ENCODE measurements at places on chromosomes 4 and X.

GRCh38 chr4:25446611-25447010 lies 69.5 kb downstream of the ANAPC4 start:
- H3K36me3 ChIP-seq, result no peaks in the 10 kb centered on the region
- H3K27ac ChIP-seq, result no peak overlapping the region
- no peaks in the 10 kb centered on the region for H3K4me1 ChIP-seq
- DNase-seq, result no peak

DNA sequence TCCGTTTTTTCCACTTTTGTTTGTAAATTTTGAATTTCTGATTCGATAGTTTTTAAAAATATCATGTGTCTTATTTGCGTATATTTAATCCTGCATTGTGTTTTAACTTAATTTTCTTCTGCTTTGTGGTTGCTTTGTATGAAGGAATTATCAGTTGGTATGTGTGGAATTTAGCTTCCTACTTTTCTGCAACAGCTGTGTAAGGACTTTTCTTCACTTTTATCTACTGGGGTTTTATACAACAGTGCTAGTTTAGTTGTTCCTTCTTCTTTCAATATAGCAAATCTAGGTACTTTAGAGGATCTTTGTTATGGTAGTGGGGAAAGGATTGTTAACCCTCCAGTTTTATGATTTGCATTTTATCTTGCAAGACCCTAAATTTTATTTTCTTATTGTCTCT lies 410.3 kb downstream of the CCSER1 start:
- no peak for DNase-seq
- H3K4me1 ChIP-seq, result peaks cover 6% of the 10 kb centered on the region
- H3K4me3 ChIP-seq, result no peak overlapping the region
- H3K27ac ChIP-seq, result no peak overlapping the region

- no peaks in the 10 kb centered on the region for H3K4me1 ChIP-seq
- H3K27ac ChIP-seq, result no peak overlapping the region
Observed at GRCh38 chr4:23882976-23883531, 6.8 kb downstream of the PPARGC1A start.

DNA sequence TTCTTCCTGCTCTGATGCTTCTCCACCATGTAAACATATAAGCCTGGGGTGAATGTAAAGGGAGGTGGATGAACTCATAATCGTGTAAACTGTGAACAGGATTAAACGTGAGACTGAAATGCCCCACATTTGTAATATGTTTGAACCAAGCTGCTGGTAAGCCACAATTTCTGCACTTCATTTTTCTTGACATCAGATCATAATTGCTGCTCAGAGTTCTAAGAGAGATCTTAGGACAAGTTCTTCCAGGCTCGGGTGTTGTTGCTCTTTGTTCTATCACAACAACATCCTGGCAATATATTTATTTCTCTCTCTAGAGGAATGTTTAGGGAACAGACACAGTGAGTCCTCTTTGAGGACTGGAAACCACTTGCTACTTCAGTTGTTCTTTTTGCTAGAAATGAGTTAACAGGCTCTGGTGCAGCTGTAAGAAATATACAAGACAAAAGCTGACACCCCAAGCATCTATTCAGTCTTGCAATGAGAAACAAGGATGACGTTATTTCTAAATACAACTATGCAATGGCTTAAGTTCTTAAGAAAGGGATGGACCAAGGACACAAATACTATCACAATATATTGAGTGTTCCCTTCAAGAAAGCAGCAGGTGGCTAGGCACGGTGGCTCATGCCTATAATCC lies 59.6 kb downstream of the LNX1 start:
- no peak overlapping the region for H3K27ac ChIP-seq
- H3K4me3 ChIP-seq, result no peak overlapping the region
- H3K27me3 ChIP-seq, result peaks cover 11% of the 10 kb centered on the region
- no peak for DNase-seq
- no peaks in the 10 kb centered on the region for H3K36me3 ChIP-seq

DNA sequence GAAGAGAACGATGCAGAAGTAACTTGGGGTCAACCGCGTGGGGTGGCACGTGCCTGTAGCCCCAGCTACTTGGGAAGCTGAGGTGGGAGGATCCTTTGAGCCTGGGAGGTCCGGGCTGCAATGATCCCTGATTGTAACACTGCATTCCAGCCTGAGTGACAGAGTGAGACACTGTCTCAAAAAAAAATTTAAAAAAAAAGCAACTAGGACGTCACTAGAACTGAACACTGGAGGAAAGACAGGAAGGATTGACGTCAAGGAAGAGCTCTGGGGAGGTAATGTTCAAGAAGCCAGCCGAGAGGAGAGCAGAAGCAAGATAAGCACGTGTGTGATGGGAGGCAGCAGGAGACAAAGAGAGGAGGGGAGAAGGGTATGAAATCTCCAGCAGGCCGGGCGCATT lies 28.7 kb downstream of the S100G start:
- no peaks in the 10 kb centered on the region for H3K4me1 ChIP-seq
- H3K27me3 ChIP-seq, result no peaks in the 10 kb centered on the region
- H3K4me3 ChIP-seq, result no peak overlapping the region
- peaks cover 12% of the 10 kb centered on the region for H3K36me3 ChIP-seq
- DNase-seq, result no peak

DNA sequence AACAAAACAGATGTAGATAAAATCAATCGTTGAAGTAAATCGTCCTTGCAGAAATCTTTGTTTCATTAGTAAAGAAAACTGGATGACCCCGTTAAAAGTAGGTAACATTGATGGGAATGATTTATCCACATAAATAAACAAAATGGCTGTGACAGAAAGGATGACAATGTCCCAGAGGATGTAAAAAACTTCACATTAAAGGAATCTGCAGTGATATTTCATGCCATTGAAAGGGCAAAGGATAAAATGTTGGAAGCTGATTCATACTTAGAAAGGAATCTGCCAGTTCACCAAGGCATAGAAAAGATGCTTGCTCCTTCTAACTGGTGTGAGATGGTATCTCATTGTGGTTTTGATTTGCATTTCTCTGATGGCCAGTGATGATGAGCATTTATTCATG lies 24.2 kb upstream of the EPGN start:
- no peaks in the 10 kb centered on the region for H3K4me1 ChIP-seq
- no peak overlapping the region for H3K4me3 ChIP-seq
- H3K27ac ChIP-seq, result no peak overlapping the region
- no peak for DNase-seq
- no peaks in the 10 kb centered on the region for H3K27me3 ChIP-seq
- H3K36me3 ChIP-seq, result peaks cover 5% of the 10 kb centered on the region

GRCh38 chr4:71609167-71609566 lies 174.7 kb downstream of the GC start:
- H3K36me3 ChIP-seq, result no peaks in the 10 kb centered on the region
- no peak overlapping the region for H3K4me3 ChIP-seq
- DNase-seq, result no peak

DNA sequence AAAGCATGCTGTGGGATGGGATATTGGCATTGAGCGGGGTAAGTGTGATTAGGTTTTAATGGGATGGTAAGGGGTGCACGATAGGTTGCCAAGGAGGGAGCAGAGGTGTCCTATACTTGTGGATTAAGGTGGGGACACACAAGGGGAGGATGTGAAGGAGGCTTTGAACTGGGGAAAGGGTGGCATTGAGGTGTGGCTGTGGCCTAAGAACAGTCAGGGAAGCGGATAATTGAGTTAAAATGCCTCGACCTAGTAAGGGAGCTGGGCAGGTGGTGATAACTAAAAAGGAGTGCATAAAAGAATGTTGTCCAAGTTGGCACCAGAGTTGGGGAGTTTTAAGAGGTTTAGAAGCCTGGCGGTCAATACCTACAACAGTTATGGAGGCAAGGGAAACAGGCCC lies 17.5 kb downstream of the KLKB1 start:
- H3K36me3 ChIP-seq, result peaks cover 6% of the 10 kb centered on the region
- H3K27ac ChIP-seq, result no peak overlapping the region
- peaks cover 3% of the 10 kb centered on the region for H3K27me3 ChIP-seq
- no peak overlapping the region for H3K4me3 ChIP-seq
- no peaks in the 10 kb centered on the region for H3K4me1 ChIP-seq
- no peak for DNase-seq

DNA sequence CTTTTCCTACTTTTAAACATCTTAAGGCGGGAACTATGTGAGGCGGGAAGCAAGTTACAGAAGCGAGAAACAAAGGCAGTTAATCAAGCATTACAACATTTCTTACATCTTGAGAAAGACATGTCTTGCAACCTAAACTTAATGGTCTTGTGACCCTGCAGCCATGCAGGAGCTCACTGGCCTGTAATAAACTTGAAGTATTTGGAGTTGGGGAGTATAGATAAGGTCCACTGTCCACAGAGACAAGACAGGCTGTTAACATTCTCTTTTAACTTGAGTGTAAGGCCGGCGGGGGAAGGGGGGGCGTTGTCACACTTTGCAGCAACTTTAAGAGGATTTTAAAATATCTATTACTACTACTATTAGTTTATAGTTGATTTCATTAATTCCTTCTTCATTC lies 10.3 kb upstream of the UGT8 start:
- no peaks in the 10 kb centered on the region for H3K36me3 ChIP-seq
- H3K4me1 ChIP-seq, result no peaks in the 10 kb centered on the region
- no peak for DNase-seq
- peaks cover under 1% of the 10 kb centered on the region for H3K27me3 ChIP-seq
- no peak overlapping the region for H3K27ac ChIP-seq

DNA sequence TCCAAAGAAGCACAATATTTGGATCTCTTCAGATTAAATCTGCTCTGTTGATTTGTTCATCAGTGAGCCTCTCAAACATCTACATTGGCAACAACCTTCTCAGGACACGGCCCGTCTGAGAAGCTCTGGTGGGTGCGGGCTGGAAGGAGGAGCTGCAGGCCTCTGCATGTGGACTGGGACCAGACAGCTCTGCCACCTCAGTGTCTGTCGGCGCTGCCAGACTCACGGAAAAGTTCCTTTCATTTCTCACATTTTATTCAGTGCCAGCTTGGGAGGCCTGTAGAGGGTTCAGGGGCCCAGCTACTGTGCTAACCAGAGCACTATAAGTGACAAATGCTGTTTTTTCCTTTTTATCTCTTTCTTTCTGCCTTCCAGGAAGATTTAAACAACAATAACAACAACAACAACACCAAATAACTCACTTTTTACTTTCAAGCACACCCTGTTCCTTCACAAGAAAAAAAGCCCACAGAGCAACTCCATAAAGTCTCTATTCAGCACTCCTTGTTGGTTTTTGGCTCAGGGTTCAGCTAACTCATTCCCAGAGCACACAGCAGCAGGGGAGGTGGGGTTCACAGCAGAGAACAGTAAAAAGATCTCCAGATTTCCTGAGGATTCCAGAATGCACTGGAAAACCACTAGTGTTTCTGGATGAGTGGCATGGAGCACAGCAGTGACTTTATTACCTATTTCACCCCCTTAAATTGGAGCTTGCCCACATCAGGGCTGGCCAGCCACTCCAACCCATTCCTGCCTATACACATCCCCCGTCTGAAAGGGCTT lies 23.2 kb upstream of the HOPX start:
- no peak for DNase-seq
- H3K4me1 ChIP-seq, result peaks cover 3% of the 10 kb centered on the region
- no peak overlapping the region for H3K4me3 ChIP-seq
- H3K27ac ChIP-seq, result no peak overlapping the region
- H3K36me3 ChIP-seq, result no peaks in the 10 kb centered on the region
- peaks cover 5% of the 10 kb centered on the region for H3K27me3 ChIP-seq

DNA sequence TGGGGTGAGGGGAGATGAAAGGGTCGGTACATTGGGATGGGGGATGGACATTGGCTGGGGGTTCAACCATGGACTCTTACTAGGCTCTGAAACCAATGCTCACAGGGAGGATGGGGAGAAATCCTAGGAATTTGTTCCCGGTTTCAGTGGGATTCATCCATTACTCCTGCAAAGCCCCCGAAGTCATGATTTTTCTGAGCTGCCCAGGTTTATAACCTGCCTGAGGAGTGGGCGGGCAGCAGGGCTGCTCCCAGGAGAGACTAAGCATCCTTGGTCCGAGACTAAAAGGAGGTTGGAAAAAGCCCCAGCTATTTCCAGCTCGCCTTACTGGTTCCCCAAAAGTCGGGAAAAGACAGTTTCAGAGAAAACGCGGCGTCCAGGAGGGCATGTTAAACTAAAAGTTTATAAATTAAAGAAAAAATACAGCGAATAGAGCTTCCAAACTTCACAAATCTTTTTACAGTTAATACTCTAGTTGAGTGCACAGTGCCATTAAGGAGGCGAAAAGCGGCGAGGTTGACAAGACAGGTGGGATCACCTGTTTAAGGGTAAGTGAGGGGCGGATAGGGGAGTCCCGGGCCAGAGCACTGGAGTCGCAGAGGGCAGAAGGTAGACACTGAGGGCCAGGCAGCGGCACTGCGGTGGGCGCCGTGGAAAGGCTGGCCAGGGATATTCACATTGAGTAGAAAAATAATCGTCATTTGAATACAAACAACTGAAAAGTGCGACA lies 3.7 kb downstream of the NKX3-2 start:
- H3K27me3 ChIP-seq, result peaks cover 30% of the 10 kb centered on the region
- H3K4me1 ChIP-seq, result peaks cover 8% of the 10 kb centered on the region
- no peak overlapping the region for H3K4me3 ChIP-seq
- H3K36me3 ChIP-seq, result peaks cover 2% of the 10 kb centered on the region
- no peak for DNase-seq

GRCh38 chrX:107541244-107541643 lies 87.1 kb upstream of the PRPS1 start:
- no peak for DNase-seq
- H3K4me3 ChIP-seq, result no peak overlapping the region
- no peak overlapping the region for H3K27ac ChIP-seq

DNA sequence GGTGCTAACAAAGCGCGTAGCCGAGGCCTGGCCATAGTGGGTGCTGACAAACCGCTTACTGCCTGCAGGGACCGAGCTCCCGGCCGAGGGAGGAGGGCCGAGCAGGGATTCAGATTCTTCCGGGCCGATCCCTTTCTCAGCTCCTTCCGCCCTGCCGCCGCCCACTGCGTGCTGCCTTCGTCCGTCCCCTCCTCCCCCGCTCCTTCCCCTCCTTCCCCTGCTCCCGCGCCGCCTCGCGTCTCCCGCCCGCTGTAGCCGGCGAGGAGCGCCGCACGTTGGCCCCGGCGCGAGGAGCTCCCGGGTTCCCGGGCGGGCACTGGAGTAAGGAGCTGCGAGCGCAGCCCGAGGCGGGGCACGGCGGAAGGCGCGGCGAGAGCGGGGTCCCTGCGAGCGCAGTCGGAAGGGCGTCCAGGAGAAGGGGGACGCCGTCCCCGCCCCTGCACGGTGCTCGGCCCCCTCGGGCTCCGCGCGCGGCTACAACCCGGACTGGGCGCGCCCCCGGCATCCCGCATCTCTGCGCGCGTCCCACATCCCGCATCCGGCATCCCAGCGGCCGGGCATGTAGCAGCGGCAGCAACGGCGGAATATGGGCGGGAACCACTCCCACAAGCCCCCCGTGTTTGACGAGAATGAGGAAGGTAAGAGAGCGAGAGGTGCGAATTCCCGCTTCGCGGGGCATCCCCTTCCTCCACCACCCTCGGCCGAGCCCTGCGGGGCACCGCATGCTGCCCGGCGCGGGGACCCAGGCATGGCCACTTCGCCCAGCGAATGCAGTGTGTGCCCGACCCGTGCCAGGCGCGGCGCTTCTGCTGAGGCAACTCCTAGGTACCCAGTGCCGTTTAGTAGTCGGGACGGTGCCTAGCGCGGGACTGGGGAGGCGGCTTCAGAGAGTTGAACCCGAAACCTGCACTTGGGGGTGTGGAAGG lies at the start of gene STK32B:
Gene STK32B (plus strand): TSS at position 203 of the 926 bp plus-strand sequence.
- H3K4me3 ChIP-seq, result peak within 1 kb of the TSS; percentile 68
- H3K4me1 ChIP-seq, result peaks cover 5% of the 10 kb centered on the region
- peaks cover 21% of the 10 kb centered on the region for H3K27me3 ChIP-seq
- DNase-seq, result no peak

GRCh38 chr4:32163125-32163524 lies 1443.0 kb downstream of the PCDH7 start:
- H3K27me3 ChIP-seq, result no peaks in the 10 kb centered on the region
- no peak overlapping the region for H3K27ac ChIP-seq
- no peaks in the 10 kb centered on the region for H3K36me3 ChIP-seq
- no peak for DNase-seq
- no peak overlapping the region for H3K4me3 ChIP-seq

- H3K4me3 ChIP-seq, result no peak overlapping the region
- no peak for DNase-seq
- H3K27ac ChIP-seq, result no peak overlapping the region
- peaks cover 10% of the 10 kb centered on the region for H3K4me1 ChIP-seq
Observed at GRCh38 chrX:9278475-9279233, 186.2 kb upstream of the TBL1X start.
